GM23248 (cell line): ENCODE measurements at places on chromosomes 1 and 21.

- peak; percentile 6 for DNase-seq
Observed at GRCh38 chr21:31236528-31236927, 107.5 kb downstream of the TIAM1 start.

DNA sequence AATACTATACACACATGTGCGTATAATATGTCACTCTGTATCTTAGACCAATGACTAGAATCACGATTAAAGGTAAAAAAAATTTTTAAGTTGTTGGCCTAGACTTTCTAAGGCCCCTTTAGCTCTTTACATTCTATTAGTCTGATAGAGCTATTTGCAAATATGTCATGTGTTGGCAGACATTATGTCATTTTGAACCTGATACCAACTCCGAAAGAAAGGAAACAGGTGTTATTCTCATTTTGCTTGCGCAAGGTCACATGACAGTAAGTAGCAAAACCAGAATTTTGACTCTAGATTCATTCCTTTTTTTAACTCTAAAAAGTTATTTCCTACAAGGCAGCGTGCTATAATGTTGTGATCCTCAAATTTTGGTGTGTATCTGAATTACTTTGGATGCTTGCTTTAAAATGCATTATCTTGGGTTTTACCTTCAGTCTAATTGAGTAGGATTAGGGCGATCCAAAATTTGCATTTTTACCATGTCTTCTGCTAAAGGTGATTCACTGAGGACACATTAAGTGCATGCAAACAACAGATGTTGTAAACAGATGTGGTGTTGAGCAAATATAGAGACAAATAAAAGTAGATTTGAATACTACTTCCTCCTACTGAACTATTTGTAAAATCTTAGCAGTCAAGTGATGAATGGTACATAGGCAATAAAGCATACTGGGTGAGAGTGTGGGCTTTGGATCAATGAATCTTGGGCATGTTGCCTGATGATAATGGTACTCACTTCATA, 63.5 kb upstream of the KIAA1614 start:
- no peak for DNase-seq

- DNase-seq: peak; percentile 80
Observed at GRCh38 chr1:165387961-165388360, 31.4 kb upstream of the LMX1A start.

GRCh38 chr1:201646411-201647022, 107.6 kb downstream of the NAV1 start:
- DNase-seq: no peak

- no peak for DNase-seq
Observed at GRCh38 chr1:83545066-83545862, 453.7 kb downstream of the TTLL7 start.

DNA sequence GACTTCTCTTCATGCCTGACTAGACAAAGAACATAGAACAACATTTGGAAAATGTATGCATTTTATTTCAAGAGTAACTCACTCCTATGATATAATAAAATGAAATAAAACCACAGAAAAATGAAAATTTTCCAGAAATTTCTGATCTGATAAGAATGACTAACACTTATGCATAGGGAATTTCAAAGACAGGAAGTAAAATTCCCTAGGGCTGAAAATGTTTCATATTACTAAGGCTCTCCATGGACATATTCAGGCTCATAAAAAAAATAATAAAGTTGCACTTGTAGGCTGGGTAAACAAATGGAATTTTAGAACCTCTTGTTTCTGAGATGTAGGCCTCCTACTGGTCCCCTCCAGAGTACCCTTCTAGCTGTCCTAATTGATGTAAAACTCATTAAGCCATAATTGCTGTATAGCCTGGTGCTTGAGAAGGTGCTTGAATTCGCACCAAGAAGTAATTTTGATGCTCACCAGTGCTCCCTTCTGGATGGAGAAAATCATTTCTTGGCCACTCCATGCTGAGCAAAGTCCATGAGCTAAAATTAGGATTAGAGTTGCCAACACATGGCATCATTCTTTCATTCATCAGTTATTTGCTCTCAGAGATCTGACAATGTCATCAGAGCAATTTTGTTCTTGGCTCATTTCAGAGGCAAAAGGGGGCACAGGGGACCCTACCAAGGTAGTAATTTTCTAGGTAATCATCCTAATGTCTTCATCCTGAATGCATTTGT, 641.0 kb upstream of the CAMK1G start:
- peak; percentile 36 for DNase-seq

DNA sequence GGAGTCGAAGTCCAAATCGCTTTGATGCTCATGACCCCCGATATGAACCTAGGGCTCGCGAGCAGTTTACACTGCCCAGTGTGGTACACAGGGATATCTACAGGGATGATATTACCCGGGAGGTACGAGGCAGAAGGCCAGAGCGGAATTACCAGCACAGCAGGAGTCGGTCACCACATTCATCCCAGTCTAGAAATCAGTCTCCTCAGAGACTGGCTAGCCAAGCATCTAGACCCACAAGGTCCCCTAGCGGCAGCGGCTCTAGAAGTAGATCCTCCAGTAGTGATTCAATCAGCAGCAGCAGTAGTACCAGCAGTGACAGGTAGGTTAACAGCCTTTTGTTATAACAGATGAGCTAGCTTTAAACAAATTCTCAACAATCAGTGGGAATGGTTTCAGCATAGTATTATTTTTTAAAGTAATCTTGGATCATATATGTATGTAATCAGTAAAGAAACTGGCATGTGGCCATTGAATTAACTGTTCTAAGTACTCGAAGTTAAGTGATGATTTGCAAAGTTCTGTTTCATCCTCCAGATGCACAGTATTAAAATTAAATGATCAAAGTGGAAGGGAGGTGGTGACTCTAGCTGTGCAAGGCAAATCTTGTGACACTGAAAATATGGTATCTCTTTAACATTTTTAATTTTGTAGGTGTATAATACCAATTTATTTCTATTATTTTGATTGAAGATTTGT, 29.0 kb downstream of the SPEN start:
- DNase-seq: no peak

DNA sequence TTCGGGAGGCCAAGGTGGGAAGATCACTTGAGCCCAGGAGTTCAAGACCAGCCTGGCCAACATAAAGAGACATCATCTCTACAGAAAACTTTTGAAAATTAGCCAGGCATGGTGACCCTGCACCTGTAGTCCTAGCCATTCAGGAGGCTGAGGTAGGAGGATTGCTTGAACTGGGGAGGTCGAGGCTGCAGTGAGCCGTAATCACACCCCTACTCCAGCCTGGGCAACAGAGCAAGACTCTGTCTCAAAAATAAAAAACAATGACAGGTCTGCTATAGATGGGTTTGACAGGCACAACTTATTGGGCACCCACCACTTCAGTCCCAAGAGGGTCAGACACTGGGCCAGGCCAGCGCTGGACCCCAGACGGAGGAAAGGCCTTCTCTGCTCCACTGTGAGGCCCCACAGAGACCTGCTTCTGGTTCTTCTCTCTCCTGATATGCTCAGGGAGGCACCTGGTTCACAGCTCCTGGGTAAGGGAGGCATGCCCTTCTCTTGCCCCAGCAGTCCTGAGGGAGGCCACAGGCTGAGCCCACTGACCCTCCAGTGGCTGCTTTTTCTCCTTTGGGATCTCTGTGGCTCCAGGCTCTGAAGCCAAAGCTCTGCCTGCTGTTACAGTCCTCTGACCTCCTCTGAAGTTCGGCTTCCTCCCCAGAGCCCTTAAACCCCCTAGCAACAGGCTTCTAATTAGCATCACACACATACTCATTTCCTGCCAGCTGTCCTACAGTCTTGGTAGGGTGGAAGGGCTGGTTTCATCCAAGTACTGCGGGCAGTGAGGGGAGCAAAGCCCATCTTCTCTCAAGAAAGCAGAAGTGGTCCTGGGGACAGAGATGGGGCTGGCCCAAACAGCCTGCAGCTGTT, 14.4 kb downstream of the S100A16 start:
- DNase-seq: peak; percentile 58

GRCh38 chr1:6962478-6962995, 177.3 kb downstream of the CAMTA1 start:
- no peak for DNase-seq

DNA sequence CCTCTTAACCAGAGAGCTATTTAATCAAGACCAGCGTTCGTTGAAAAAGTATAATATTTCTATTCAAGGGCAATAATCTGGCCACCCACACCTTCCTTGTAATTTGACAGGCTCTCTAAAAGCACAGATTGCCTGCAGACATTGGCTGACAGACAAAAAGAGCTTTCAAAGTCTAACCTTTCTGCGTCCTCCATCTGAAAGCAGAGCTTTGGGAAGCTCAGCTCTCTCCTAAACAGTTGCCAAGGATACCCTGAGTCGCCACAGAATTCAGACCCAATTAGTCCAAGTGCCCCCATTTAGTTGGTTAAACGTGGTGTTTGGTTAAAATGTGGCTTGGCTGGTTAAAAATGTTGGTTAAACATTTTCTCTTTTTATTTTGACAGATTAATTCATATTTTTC, 33.7 kb upstream of the PLA2G2C start:
- DNase-seq: no peak

- peak; percentile 66 for DNase-seq
Observed at GRCh38 chr1:9289090-9289534, 3.6 kb upstream of the SPSB1 start.

- DNase-seq: no peak
Observed at GRCh38 chr1:150094734-150095265, 27.2 kb downstream of the VPS45 start.

DNA sequence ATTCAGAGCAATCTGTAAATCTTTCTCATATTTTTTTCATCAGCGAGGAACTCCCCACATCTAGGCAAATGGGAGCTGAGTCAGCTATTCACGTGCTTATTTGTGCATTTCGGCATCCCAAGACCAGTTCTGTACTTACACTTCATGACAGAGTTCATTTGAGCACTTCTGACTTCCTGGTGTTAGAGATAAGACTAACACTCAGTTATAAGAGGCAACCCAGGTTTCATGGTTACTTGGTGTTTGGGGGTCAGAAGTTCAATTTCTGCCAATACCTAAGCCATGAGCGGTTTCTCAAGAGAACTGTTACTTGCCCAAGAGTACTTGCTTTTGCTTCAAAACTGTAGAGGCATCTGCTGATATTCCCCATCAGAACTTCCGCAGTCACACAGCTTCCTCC, 24.1 kb upstream of the DESI2 start:
- no peak for DNase-seq

- peak; percentile 54 for DNase-seq
Observed at GRCh38 chr1:225318706-225319575, 108.9 kb downstream of the LBR start.

GRCh38 chr1:229452956-229453801, 19.3 kb upstream of the ACTA1 start:
- peak; percentile 25 for DNase-seq

DNA sequence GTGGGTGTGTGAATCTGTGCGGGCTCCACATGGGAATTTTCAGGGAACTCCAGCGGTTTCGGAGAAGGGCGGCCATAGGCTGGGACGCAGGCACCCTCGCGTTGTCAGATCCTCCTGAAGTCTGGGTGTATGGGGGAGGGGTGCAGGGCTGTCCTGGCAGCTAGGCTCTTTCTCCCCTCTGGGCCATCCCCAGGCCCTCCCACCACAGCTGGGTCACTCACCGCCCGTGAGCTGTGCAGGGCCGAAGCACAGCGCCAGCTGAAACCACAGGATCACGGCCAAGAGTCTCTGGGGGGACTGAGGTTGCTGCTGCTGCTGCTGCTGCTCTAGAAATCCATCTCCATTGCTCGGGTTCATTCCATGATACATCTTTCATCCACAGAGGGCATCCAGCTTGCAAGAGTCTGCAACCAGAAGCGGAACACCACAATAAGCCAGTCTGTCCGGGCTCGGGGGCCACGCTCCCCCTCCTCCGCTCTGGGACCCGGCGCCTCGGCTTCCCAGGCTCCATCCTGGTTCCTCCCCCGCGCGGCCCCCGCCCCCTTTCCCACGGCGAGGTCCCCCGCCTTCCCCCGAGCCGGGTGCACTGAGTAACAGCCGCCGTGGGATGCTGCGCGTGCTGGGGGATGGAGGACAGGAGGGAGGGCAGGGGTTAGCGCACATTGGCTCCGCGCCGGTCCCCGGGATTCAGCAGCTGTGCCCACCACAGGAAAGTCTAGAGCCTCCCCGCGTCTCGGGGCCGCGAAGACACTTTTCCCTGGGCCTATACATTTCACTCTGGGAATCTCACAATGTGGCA, 720 bp downstream of the SUSD4 start:
- peak; percentile 55 for DNase-seq

- peak; percentile 66 for DNase-seq
Observed at GRCh38 chr1:61287014-61287413, 204.7 kb downstream of the NFIA start.
